ENCODE measurements at places on chromosomes 11 and 22.
A peak's percentile ranks its signal among the peaks of the same experiment; 100 is the strongest.

DNA sequence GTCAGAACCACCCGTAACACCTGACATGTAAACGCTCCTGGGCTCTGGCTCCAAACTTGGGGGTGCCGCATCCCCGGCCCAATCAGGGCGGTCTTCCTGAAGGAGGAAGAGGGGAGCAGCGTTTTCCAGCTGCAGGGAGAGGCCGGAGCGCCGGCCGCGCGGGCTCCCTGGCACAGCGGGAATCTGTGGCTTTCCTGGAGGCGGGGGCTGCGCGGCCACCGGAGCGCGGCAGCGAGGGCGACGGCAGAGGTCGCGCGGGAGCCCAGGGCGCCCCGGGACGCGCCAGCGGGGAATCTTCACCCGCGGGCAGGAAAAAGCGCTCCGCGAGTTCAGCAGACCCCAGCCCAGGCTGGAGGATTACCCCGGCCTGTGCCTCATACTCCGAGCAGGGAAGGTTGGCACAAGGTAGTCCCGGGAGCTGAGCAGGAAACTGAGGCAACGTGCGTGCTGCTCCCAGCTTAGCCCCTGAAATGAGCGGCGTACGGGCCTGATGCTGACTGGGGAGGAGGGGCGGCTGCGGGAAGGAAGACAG is 600 bp upstream of the ESAM start:
- H3K36me3 ChIP-seq, result peaks cover 2% of the 10 kb centered on the region
- peaks cover 35% of the 10 kb centered on the region for H3K27me3 ChIP-seq
- DNase-seq, result no peak
- no peak overlapping the region for H3K27ac ChIP-seq
- H3K4me3 ChIP-seq, result peak overlapping the region; percentile 89

- DNase-seq, result no peak
- no peak overlapping the region for H3K27ac ChIP-seq
Observed at GRCh38 chr22:39259666-39260065, 14.9 kb upstream of the PDGFB start.

DNA sequence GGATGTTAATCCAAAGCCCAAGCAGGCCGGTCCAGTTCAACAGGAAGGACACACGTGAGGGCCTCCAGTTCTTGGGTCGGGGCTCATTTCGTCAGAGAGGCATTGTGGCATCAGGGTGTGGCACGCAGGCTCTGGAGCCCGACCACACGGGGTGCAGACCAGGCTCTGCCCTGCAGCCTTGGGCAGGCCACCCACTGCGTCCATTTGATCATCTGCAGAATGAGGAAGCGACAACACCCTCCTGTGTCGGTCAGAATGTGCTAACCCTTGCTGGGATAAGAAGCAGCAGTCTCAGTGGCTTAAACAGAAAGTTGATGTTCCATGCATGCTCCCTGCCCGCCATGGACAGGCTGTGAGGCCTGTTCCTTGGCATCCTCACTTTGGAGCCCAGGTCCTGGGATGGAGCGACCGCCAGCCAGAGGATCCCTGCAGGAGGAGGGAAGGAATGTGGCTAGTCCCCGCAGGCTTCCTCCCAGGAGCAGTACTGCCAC is 10.8 kb downstream of the RIBC2 start:
- H3K27ac ChIP-seq, result no peak overlapping the region
- no peak for DNase-seq
- H3K4me3 ChIP-seq, result no peak overlapping the region
- no peaks in the 10 kb centered on the region for H3K27me3 ChIP-seq
- no peaks in the 10 kb centered on the region for H3K4me1 ChIP-seq

GRCh38 chr11:127619946-127620345 is 619.4 kb upstream of the KIRREL3 start:
- no peak overlapping the region for H3K4me3 ChIP-seq
- H3K4me1 ChIP-seq, result no peaks in the 10 kb centered on the region
- H3K27me3 ChIP-seq, result no peaks in the 10 kb centered on the region

DNA sequence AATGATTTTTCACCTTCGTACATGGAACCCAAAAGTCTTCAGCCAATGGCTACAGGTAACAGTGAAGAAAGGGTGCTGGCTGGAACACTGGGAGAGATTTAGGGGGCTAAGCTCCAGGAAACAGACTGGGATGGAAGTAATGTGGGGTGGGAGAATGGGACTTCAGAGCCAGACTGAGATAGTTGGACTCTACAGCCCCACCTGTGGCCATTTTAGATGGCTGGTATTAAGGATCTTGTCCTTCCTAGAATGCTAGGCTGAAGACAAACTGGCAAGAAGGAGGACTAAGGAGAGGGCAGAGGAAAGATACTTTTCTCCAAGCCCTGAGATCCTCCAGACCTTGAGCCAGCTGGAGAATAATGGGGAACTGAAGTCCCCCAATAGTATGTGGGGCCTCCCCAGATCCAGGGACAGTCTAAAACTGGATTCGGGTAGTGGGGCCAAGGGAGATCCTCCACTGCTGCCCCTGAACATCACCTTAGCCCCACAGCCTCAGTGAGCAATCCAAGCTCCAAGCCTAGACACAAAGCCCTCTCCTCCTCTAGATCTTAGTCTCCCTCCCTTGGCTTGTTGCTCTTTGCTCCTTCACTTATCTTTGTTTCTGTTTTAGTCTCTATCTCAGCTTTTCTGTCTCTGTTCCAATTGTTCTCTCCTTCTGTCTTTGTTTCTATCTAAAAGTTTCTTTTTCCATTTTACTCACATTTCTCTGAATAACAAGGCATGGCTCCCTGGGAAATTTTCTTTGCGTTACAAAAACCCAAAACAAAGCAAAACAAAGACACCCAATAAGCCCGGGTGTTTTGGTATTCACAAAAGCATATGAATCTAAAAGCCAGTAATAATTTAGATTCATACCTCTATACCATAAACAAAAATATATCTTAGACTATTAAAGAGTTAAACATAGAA is 16.2 kb upstream of the RRAS2 start:
- H3K4me3 ChIP-seq, result no peak overlapping the region
- H3K4me1 ChIP-seq, result peaks cover 38% of the 10 kb centered on the region
- H3K36me3 ChIP-seq, result no peaks in the 10 kb centered on the region
- H3K27me3 ChIP-seq, result peaks cover 8% of the 10 kb centered on the region
- H3K27ac ChIP-seq, result peak overlapping the region; percentile 59

Data from activated CD4-positive, alpha-beta memory T cell treated with anti-CD3 and anti-CD28 coated beads for 36 hours (primary cell).